Activated CD4-positive, alpha-beta memory T cell treated with anti-CD3 and anti-CD28 coated beads for 36 hours (primary cell): ENCODE measurements at places on chromosomes 7 and 10. TPM values are rescaled to one million over a fixed set of nuclear protein-coding genes. Genes with fewer than 3 reads are reported as not detected.

The ASB10 gene
- total RNA-seq = not detected

The LOXL4 gene
- not detected for total RNA-seq

The NAT16 gene
- not detected for total RNA-seq

The FEZF1 gene
- total RNA-seq = not detected

The NPFFR1 gene
- not detected for total RNA-seq

The BMPER gene
- not detected for total RNA-seq

The MSMB gene
- not detected for total RNA-seq

The COL13A1 gene
- total RNA-seq = not detected

The SPDYE16 gene
- 0.19 TPM for total RNA-seq

DNA sequence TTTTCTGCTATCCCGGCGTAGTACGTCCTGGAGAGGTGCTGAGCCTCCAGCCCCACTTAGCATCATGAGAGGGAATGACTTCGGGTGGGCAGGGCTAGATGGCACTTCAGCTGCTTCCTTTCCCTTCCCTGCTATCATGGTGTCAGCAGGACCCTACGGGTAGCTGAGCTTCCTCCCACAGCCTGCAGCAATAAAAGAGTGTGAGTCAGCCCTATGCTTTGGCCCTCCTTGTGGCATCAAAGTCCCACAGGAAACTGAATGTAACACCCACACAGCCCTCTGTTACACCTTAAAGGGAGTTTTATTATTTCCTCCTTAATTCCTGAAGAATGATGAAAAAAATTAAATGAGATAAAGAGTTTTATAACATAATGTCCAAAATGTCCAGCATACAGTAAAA is 458.1 kb downstream of the RPS24 start:
- no peak for DNase-seq
- H3K36me3 ChIP-seq = peaks cover 6% of the 10 kb centered on the region
- no peak overlapping the region for H3K27ac ChIP-seq
- H3K27me3 ChIP-seq = peaks cover 38% of the 10 kb centered on the region
- no peak overlapping the region for H3K4me3 ChIP-seq

- no peaks in the 10 kb centered on the region for H3K27me3 ChIP-seq
- H3K4me3 ChIP-seq = no peak overlapping the region
- no peak overlapping the region for H3K27ac ChIP-seq
- peaks cover 16% of the 10 kb centered on the region for H3K4me1 ChIP-seq
These were observed 179.8 kb upstream of the CSTF2T start for GRCh38 chr10:51879238-51879637.

DNA sequence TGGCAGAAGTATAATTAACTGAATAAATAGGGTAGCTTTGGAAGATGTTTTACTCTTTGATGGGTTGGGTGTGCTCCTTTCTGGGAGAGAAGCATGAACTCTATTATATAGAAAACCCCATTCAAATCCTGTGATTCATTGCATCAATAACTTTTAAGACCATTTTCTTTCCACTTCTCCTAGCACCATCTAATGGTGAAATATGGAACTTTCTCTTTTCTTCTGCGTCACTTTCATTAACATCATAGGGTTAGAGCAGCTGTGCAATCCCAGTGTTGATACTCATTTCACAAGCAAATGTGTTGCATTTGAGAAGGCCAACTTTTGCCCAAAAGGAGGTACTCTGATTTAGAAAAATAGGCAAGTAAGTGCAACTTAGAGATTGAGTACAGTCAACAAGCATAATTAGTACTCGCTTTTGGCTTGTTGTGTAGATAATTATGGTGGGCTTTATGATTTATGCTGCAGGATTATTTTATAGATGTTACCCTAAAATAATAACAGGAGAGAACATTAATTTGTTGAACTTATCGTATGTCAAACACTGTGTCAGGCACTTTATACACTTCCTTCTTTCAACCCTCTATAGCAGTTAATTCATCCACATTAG is 92.9 kb downstream of the CPED1 start:
- no peak overlapping the region for H3K27ac ChIP-seq
- no peaks in the 10 kb centered on the region for H3K4me1 ChIP-seq
- H3K27me3 ChIP-seq = peaks cover 28% of the 10 kb centered on the region
- H3K4me3 ChIP-seq = no peak overlapping the region
- no peaks in the 10 kb centered on the region for H3K36me3 ChIP-seq

DNA sequence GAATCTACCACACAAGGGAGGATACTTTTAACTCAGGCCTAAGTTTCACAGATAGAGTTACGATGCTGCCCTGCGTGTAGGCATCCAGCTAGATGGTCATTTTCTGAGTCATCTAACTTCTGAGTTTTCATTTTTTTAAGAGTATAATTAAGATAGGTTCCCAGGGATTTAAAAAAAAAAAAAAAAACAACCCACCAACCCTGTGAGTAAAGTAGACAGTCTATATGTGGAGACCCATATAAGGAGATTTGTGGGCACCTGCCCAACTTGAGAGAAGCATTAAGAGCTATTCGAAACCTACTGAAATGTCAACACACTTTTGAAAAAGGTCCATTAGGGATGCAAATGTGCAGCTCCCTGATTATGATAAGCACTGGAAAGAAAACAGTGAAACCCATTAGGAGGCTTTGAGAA is 257.3 kb downstream of the TRIL start:
- no peaks in the 10 kb centered on the region for H3K36me3 ChIP-seq
- no peak for DNase-seq
- H3K4me1 ChIP-seq = no peaks in the 10 kb centered on the region
- no peak overlapping the region for H3K27ac ChIP-seq
- H3K4me3 ChIP-seq = no peak overlapping the region

GRCh38 chr7:142098004-142098403 is 13.5 kb upstream of the MGAM2 start:
- no peak overlapping the region for H3K27ac ChIP-seq
- no peak for DNase-seq

GRCh38 chr7:133975130-133975529 is 152.0 kb upstream of the LRGUK start:
- H3K36me3 ChIP-seq = peaks cover 7% of the 10 kb centered on the region
- H3K27ac ChIP-seq = no peak overlapping the region
- no peak for DNase-seq
- H3K27me3 ChIP-seq = no peaks in the 10 kb centered on the region
- H3K4me3 ChIP-seq = no peak overlapping the region

GRCh38 chr7:118169146-118169545 is 14.8 kb upstream of the LSM8 start:
- no peaks in the 10 kb centered on the region for H3K4me1 ChIP-seq
- no peaks in the 10 kb centered on the region for H3K36me3 ChIP-seq
- no peak overlapping the region for H3K4me3 ChIP-seq
- H3K27me3 ChIP-seq = peaks cover 32% of the 10 kb centered on the region
- DNase-seq = no peak
- no peak overlapping the region for H3K27ac ChIP-seq

- DNase-seq = peak; percentile 73
- peaks cover 10% of the 10 kb centered on the region for H3K4me1 ChIP-seq
- no peak overlapping the region for H3K4me3 ChIP-seq
- H3K36me3 ChIP-seq = no peaks in the 10 kb centered on the region
These were observed 15.4 kb downstream of the GPNMB start for GRCh38 chr7:23261843-23262452.

- peak overlapping the region; percentile 86 for H3K27ac ChIP-seq
- peaks cover 3% of the 10 kb centered on the region for H3K36me3 ChIP-seq
- DNase-seq = peak; percentile 45
- H3K4me3 ChIP-seq = peak overlapping the region; percentile 75
- H3K27me3 ChIP-seq = no peaks in the 10 kb centered on the region
- H3K4me1 ChIP-seq = peaks cover 30% of the 10 kb centered on the region
These were observed 92.0 kb downstream of the ZFAND4 start for GRCh38 chr10:45580371-45581215.

DNA sequence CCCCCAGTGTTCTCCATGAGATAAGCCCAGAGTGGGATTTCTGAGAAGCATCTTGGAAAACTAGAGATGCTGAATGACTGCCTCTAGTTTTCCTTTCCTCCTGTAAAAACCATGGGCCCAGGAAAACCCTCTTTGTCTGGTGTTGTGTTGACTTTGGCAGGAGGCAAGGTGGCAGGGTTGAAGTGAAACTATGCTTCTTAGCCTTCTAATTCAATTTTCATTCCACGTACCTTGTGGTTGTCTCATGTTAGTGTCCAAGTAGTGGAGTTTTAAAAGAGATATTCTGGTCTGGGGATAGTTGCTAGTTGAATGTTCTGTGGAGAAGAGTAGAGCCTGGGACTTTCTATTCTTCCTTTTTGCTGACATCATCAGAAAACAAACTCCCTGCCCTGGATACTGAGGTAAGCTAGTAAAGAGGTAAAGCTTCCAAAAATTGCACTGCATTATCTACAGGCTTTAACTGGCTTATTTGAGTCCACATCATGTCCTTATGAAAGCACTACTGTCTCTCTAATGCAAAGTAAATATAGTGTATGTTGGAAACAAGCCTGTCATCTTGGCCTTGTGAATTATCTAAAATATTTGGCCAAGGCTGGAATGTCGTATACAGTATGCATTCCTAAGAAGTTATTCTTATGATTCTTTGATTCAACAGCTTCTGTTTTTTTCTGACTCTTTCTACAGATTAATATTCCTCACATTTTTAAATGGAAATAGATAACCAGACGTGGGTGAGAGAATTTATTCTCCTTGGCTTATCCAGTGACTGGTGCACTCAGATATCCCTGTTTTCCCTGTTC is at the start of gene OR2F2:
OR2F2 (plus strand) TSS at position 708 of the 800 bp plus-strand sequence; CDS start at position 708, 0 bp downstream.
- no peak within 1 kb of the TSS for H3K27ac ChIP-seq
- H3K36me3 ChIP-seq = peaks cover 2% of the 10 kb centered on the region
- DNase-seq = no peak

GRCh38 chr7:66847879-66848790 is 72.9 kb upstream of the TMEM248 start:
- H3K36me3 ChIP-seq = peaks cover 4% of the 10 kb centered on the region
- peak overlapping the region; percentile 63 for H3K27ac ChIP-seq
- no peak overlapping the region for H3K4me3 ChIP-seq
- DNase-seq = peak; percentile 32

GRCh38 chr7:92335574-92335973 is 89.8 kb downstream of the ANKIB1 start:
- no peak for DNase-seq
- H3K4me1 ChIP-seq = no peaks in the 10 kb centered on the region
- peaks cover 23% of the 10 kb centered on the region for H3K36me3 ChIP-seq
- H3K27ac ChIP-seq = no peak overlapping the region

DNA sequence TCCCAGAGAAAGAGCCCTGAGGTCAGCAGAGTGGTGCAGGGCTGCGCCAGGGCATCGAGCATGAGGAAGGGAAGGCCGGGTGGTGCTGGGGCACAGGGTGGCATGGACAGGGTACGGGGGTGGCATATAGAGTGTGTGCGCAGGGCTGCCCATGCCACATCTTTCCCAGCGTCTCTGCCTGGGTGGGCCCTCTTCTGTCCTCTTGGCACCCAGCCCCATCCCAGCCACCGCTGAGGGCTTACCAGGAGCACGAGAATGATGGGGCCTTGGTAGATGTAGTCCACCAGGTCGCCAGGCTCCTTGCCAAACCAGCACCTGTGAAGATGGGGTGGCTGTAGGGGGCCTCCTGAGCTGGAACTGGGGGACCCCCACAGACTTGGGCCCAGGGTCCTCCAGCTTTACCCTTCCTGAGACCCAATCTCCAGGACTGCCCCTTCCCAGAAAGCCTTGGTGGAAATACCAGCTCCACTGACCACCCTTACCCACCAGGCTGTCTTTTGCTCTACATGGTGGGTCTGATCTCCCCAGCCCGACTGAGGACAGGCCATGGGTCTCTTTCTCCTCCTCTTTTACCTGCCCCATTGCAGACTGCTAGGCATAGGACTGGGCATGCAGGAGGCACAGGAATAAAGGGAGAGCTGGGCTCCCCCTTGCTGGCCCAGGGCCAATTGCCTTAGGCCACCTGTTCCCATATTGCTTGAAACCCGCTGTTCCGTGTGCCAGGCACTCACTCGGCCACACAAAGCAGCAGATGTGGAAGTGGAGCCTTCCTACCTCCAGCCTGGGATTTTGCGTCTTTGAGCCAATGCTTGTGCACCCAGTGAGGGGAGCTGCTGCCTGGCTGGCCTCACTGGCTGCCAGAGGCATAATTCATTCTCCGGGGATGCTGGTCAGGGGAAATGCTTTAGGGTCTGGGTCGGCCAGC is 21.7 kb downstream of the CRHR2 start:
- no peaks in the 10 kb centered on the region for H3K36me3 ChIP-seq
- H3K27ac ChIP-seq = no peak overlapping the region
- no peak for DNase-seq
- no peak overlapping the region for H3K4me3 ChIP-seq
- H3K27me3 ChIP-seq = no peaks in the 10 kb centered on the region

DNA sequence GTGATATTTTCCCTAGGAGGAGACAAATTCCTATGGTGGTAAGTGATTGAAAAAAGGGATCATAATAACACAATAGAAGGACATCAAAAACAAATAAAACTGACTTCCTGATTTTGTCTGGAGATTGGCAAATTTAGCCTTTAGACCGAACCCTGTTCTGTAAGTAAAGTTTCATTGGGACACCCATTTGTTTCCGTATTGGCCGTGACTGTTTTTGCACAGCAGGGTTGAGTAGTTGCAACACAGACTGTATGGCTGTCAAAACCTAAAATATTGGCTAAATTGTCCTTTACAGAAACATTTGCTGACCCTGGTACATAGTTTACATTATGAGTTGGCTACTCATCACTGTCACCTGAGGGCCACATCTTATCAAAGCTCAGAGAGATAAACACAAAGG is 168.6 kb downstream of the PRKCQ start:
- H3K27ac ChIP-seq = no peak overlapping the region
- no peak overlapping the region for H3K4me3 ChIP-seq
- no peaks in the 10 kb centered on the region for H3K36me3 ChIP-seq
- H3K4me1 ChIP-seq = peaks cover 43% of the 10 kb centered on the region
- DNase-seq = no peak

GRCh38 chr10:102997998-102998397 is 79.9 kb downstream of the CNNM2 start:
- H3K27ac ChIP-seq = no peak overlapping the region
- H3K4me3 ChIP-seq = no peak overlapping the region
- DNase-seq = no peak
- H3K27me3 ChIP-seq = no peaks in the 10 kb centered on the region
- H3K4me1 ChIP-seq = peaks cover 14% of the 10 kb centered on the region

- no peak for DNase-seq
- no peaks in the 10 kb centered on the region for H3K4me1 ChIP-seq
- H3K36me3 ChIP-seq = no peaks in the 10 kb centered on the region
- no peak overlapping the region for H3K4me3 ChIP-seq
These were observed 500.9 kb upstream of the ZMIZ1 start for GRCh38 chr10:78567680-78568455.
